Fibroblast of gingiva (primary cell): ENCODE measurements at places on chromosomes 6 and 20.
A peak's percentile ranks its signal among the peaks of the same experiment; 100 is the strongest.

- DNase-seq: no peak
These were observed 26.8 kb upstream of the ASF1A start for GRCh38 chr6:118867181-118867580.

DNA sequence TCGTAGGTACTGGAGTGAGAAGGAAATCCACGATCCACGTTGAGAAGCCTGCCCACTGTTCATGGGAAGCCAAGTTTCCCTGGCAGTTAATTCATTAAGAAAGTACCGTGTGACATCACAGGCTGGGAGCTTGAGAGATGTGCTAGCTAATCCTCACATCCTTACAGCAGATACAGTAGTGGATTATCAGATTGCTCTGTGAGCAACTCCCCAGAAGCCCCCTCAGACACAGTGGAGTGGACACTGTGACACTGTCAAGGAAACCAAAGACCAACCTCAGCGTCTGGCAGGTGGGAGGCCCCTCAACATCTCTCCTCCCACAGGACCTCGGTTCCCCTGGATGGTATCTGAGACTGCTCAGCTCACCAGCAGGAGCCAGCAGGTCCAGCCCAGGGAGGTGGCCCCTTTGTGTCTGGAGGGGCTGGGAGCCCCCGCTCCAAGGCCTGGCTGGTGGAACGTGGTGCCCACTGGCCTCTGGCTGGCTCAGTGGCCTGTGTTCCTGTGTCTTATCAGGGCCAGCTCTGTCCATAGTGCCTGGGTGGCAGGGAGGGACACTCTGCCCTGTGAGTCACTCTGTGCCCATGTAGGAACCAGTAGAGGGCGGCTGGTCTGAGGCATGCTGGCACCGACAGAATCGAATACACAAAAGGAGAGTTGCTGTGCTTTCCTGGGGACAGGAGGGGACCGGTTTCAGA lies 7.2 kb downstream of the PYGB start:
- no peak for DNase-seq

GRCh38 chr6:137811121-137811915 lies 55.7 kb upstream of the TNFAIP3 start:
- DNase-seq: peak; percentile 74

DNA sequence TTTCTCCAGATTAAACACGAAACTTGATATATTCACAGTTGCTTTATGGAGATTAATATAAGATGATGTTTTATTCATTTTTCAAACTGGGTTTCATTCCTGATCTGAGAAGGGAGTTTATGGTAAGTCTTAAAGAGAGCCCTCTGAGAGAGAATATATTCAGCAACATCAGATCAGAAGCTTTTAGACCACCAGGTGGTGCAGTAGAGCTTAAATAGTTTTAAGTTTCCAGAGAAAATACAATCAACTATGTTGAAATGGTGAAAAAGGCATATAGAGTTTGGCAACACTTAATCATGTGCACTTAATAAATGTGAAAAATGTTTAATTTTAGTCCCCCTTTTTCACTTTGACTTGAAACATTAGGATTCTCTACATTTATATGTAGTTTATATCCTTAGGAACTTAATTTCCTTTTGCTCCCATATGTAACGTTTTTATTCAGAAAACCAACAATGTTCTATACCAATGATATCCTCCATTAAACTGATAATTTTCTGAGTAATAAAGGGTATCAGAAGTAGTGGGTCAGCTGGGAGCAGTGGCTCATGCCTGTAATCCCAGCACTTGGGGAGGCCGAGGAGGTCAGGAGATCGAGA lies 86.4 kb upstream of the CLDN20 start:
- peak; percentile 68 for DNase-seq

DNA sequence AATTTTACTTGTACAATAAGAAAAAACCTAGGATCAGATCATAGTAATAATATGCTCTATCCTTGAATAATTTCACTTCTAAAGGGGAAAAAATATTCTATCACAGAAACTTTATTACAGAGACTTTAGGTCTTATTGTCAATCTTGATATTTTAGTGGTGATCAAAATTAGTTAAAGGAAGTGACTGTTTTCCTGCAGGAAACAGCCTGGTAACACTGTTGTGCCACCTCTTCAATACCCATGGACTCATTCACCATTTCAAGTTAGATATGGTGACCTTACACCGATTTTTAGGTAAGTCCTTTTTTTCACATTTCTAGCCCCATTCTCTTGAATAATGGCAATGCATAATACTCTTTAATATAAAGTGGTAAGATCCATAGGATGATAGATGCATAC lies 99.2 kb downstream of the MTFR2 start:
- DNase-seq: no peak

- DNase-seq: peak; percentile 81
These were observed 13.5 kb downstream of the EYA4 start for GRCh38 chr6:133254552-133255228.

DNA sequence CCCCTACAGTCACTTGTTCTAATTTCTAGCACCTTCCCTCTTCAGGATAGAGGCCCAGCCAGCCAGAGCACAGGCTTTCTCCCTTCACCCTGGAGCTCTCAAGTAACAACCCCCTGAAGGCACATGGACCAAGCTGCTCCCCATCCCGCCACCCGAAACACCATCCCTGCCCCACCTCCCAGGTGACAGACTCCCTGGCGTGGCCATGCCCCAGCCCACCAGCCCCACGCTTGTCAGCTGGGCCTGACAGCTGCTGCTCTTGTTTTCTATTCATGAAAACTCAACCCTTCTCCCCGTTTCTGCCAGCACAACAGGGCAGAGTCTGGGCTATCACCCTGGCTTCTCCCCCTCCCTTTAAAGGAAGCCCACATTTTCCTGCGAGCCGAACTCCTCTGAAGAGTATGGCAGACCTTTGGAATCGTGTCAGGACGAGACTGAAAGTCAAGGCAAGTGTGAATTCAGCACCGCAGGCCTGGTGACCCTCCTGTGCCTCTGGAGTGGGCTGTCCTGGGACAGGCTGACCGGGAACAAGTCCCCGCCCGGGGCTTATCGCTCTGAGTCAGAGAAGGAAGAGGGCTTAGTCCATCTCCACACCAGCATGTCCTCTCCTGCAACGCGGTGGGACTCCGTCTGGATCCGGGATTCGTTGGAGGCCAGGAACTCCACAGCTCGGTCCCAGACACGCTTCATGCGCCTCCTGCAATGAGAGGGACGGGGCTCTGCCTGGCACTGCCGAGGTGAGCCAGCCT lies 16.7 kb downstream of the LEMD2 start:
- DNase-seq: no peak

DNA sequence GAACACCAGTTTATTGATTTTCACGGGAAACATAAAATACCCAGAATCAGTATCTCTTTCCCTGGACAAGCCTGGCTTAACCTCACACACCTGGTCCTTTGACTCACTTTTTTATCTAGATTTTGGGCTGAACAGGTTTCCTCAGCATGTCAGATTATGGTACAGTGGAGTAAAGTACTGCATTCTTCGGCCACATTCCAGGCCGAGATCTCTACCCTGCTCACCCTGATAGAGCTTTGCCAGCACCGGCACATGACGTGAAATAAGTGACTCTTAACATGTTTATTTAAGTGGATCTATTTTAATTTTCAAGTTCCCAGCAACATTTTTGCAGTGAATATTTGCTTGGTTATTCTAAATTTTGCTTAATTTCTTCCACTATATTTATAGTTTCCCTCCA lies 79.0 kb upstream of the POPDC3 start:
- no peak for DNase-seq

GRCh38 chr6:139239064-139239463 lies 52.7 kb downstream of the TXLNB start:
- DNase-seq: no peak

- DNase-seq: no peak
These were observed 52.3 kb downstream of the ZFAND3 start for GRCh38 chr6:37871616-37872372.

DNA sequence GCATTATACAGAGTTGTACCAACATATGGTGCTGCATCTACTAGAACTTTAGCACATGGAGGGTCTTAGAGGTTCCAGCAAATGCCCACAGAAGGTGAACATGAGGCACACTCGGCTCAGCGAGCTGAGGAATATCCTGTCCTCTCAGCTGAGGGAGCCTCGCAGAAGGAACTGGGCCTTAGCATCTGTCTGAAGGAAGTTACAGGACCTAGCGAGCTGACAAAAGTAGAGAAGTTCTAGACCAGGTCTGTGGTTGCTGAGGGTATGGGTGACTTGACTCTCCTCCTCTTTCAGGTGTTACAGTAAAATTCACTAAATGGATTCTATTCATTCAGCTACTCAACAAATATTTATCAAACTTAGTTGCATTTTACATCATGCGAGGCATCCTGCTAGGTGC lies 157.2 kb downstream of the ZDHHC14 start:
- no peak for DNase-seq

DNA sequence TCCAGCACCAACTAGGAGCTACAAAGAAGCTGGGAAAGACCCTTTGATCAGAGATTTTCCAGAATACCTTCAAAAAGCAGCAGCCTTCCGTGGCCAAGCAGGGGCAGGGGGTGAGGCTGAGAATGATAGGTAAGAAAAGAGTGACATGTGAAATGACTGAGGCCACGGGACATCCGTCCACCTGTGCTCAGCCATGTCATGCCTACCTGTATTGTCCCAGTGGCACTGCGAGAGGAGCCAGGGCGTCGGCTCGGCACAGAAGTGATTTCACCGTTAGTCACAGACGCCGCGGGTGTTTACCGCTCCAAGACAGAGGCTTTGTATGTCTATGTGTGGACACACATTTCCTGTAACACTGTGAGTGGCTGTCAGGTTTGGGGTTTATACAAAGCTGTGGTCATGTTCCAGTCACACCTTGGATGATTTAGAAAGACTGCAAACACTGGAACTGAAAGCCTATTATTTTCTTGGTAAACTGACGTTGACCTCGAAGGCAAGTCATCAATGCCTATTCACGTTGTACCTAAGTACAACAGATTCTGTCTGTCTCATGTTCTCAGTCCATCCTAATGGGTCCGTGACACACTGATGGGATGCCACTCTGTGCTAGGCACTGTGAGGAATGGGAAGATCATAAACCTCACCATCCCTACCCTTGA lies 32.1 kb upstream of the JAG1 start:
- no peak for DNase-seq

GRCh38 chr20:62748311-62748710 lies 39.7 kb downstream of the NTSR1 start:
- no peak for DNase-seq

- no peak for DNase-seq
These were observed 7.9 kb upstream of the CDSN start for GRCh38 chr6:31128093-31128676.

GRCh38 chr6:26094036-26094435 lies 6.8 kb downstream of the HFE start:
- no peak for DNase-seq

GRCh38 chr6:157106487-157106886 lies 216.8 kb downstream of the TMEM242 start:
- no peak for DNase-seq

- DNase-seq: peak; percentile 27
These were observed 4.1 kb downstream of the GUCA1B start for GRCh38 chr6:42190554-42191183.

DNA sequence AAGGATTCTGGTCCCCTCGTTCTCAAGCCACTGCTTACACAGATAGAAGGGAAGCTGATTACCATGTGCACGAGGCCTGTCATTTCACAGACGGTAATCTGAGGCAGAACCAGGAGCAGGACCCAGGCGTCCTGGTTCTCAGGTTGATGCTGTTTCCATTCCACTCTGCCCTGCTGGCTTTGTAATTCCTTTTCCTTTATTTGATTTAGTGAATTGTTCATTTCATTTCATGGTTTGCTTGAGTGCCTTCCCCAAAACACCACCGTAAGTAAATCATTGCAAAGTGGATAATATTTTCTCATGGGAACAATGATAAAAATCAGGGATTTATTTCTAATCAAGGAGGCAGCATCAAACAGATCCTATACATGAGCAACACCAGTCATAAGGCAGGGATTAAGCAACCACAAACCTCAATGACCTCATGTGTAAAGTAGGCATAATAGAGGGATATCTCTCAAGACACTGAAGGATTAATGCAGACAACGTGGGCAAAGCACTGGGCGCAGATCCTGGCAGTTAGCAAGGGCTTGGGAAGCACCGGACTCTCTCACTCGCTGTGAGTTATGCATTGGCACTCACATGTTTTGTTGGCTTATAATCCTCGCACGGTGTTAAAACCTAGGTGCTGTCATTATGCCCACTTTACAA lies 229.5 kb upstream of the FOXQ1 start:
- DNase-seq: peak; percentile 89

- no peak for DNase-seq
These were observed 33.7 kb downstream of the SCP2D1 start for GRCh38 chr20:18847226-18847755.

GRCh38 chr20:32457479-32457986 lies 99.4 kb downstream of the ASXL1 start:
- DNase-seq: peak; percentile 47
